Fibroblast of skin of left quadriceps (primary cell): ENCODE measurements at places on chromosomes 2 and 18.

DNA sequence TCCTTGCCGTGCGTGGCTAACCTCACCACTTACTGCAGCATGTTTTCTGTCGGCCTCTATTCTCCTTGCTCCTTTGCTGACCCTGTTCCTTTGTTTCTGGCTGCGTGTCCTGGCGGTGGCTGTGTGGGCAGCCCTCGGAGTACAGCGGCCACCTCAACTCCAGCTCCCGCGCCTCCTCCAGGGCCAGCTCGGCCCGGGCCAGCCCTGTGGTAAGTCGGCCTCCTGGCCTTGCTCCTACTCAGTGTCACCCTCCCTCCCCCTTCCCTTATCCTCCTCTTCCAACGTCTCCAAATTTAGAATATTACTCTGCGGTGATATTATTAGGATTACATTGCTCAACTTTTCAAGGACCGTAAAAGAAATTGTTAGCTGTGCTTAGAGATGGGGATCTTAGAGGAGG is 59.5 kb upstream of the RBM44 start:
- no peak for DNase-seq

- DNase-seq: no peak
These were observed 249.3 kb downstream of the LRATD1 start for GRCh38 chr2:14881651-14882327.

DNA sequence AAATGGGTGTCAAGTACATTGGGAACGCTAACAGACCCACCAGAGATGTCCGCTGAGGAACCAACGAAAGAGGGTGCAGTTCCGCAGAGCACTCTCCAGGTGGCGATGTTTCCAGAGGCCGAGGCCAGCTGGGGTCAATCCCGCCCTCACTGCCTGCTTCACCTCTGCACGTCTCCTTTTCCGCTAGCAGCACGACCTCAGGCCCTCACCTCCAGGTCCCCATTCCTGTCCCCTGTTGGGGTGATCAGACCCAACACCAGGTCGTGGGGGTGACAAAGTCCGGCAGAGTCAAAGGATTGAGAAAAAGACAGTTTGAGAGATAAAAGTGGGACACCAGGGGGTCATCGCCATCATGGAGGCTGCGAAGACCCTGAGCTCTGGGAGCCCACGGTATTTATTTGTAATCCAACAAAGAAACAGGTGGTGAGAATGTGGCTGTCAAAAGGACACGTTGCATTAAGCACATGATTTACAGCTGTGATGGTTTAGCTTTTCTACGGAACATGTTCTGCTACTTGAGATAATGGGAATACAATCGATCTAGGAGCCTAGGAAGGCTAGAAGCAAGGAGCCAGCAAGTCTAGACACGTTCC is 27.3 kb downstream of the ZAP70 start:
- DNase-seq: peak; percentile 3

DNA sequence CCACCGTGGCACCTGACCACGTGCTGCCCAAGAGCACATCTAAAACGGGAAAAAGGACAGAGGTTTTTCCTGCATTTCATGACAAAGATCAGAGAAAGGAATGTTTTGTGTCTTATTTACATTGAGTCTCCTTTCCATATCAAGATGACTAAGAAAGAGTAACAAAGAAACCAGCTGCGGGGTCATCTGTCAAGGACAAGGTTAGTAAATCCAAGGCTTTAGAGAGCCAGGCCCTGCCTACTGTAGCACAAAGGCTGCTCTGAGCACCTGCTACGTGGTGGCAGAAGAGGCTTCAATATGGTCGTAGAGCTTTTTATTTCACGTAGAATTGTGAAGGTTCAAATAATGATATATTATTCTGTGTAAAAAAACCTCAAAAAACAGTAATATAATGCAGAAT is 51.0 kb downstream of the PRELID3A start:
- DNase-seq: no peak

DNA sequence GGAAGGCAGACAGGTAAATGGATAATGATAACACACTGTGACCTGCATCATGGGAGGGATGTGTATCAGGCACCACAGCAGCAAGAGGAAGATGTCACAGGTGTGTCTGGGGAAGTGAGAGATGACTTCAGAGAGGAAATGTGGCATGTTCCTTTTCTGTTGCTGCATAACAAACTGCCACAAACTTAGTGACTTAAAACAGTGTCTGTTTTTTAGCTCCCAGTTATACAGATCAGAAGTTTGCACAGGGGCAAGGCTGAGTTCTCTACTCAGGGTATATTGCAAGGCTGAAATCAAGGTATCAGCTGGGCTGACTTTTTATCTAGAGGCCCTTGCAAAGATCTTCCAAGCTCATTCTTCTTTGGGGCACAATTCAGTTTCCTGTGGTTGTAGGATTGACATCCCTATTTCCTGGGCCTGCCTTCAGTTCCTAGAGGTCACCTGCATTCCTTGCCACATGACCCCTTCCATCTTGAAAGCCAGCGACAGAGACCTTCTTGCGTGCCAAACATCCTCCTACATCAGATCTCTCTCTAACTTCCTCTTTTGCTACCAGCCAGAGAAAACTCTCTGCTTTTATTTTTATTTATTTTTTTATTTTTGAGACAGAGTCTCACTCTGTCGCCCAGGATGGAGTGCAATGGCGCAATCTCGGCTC is 2.1 kb upstream of the MAP3K2 start:
- no peak for DNase-seq

- DNase-seq: no peak
These were observed 89.0 kb upstream of the BOD1L2 start for GRCh38 chr18:57057890-57058289.

GRCh38 chr2:119178776-119179175 is 20.2 kb upstream of the C1QL2 start:
- DNase-seq: no peak

DNA sequence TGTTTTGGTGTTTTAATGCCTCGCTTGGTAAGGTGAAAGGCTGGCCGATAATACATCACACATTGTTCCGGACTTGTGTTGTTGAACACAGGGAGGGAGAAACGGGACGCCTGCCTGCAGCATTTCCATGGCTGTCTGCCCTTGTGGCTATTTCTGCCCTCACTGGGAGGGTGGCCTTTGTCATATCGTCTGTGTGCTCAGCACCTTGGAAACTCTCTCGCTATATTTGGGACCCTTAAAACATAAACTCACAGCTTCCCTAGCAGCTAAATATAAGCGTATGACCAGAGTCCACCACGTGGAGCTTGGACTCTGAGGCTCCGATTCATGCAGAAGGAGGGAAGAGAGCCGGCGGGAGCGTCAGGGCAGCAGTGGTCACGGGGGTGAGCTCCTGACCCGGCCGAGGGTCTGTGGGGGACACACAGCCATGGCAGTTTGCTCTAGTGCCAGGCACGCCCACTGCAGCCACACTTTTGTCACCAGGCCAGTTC is 111.7 kb downstream of the SH3BP4 start:
- DNase-seq: no peak

- no peak for DNase-seq
These were observed 33.4 kb downstream of the ABCG8 start for GRCh38 chr2:43872151-43872550.

DNA sequence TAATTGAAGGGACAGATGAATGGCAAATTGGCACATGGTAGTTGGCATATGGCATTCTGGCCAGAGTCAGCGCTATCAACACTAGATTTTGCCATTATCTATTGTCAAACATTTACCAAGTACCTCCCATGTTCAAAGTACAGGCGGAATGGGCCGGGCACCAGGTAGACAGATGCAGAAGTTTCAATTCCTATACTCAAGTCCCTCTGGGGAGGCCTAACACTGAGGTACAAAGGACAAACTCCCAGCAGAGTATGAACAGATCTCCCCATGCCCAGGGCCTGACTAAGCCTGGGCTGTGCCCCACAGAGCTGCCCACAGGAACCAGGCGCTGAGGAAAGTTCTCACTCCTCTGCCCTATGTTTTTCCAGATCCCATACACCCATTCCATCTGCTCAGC is 257.5 kb upstream of the KLHL29 start:
- no peak for DNase-seq

DNA sequence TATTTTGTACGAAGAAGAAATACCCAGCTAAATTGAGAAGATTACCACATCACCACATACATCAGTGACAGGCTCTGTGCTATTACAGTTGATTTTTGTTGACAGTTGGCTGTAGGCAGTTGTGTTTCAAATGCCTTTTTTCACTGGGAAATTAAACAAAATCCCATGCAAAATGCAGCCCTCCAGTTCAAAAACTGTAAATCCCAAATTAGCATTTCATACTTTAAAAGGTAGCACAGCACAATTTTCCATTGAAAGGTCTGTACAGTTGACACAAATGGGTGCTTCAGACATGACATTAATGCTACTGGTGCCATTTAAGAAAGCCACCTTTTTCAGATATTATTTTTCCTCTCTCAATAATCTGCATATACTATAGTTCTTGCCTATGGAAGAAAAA is 807.2 kb downstream of the BCL11A start:
- DNase-seq: no peak

GRCh38 chr2:186595219-186595618 is 5.4 kb downstream of the ITGAV start:
- no peak for DNase-seq

DNA sequence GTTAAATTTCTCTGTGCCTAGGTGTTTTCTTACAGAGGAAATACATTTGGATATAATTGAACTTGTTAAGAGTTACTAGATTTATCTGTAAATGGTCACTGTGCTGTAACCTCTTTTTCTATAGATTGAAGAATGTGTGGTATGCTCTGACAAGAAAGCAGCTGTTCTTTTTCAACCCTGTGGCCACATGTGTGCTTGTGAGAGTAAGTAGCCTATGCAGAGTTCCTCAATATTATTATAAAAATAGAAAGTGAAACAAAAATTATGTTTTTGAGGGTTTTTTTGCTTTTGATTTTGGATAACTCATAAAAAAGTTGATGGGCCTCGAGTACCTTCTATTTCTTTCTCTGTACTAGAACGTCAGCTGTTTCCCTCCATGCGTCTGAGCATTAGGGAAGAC is 112.4 kb downstream of the MIB1 start:
- DNase-seq: peak; percentile 4

GRCh38 chr18:26549263-26550094 is 1.1 kb upstream of the KCTD1 start:
- no peak for DNase-seq

- no peak for DNase-seq
These were observed 35.5 kb upstream of the PTMA start for GRCh38 chr2:231672617-231673347.

DNA sequence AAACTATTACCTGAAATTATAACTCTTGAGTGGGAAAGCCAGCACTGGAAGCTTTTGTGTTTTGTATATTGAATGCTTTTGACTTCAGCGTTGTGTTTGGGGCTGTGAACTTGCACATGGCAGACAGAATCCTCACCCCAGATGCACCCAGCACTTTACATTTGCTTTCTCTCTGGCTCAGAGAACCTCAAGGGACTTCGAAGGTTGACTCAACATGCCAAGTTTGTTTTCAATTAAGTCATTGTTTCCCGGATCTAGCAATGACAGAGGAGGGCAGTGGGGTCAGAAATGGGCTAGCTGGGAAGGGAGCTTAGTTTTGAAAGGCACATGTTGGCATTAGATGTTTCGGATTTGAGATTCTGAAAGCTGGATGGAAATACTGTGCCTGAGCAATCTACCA is 22.4 kb downstream of the TET3 start:
- no peak for DNase-seq

- DNase-seq: no peak
These were observed 35.6 kb downstream of the COPS8 start for GRCh38 chr2:237121321-237121720.

DNA sequence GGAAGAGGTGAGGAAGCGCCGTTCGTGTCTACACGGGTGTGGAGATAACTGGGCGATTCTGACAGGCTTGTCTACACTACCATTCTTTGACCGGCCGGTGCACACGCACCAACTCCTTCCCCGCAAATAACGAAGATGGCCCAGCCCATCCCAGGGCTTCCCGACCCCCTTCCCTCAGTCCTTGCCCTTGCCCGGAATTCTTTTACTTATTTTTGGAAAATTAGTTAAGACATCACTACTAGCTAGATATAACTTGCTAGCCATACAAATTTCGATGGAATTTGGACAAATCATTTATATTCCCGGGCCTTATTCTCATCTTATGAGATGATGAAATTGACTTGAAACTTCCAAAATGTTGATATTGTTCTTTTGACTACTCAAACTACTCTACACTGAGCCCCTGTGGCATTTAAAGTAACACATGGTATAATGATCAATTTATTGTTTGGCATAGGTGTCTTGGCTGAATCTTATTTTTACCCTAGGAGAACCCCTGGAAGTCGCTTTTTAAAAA is 1.3 kb downstream of the ERICH2 start:
- no peak for DNase-seq

GRCh38 chr2:38405917-38406596 is 29.0 kb upstream of the ATL2 start:
- no peak for DNase-seq

- DNase-seq: no peak
These were observed 38.5 kb downstream of the TSHZ1 start for GRCh38 chr18:75249175-75249518.

GRCh38 chr2:179332903-179333302 is 68.3 kb upstream of the SESTD1 start:
- no peak for DNase-seq

- no peak for DNase-seq
These were observed 84.6 kb downstream of the MYO1B start for GRCh38 chr2:191329841-191330240.

GRCh38 chr2:16251511-16252225 is 311.3 kb downstream of the MYCN start:
- DNase-seq: no peak

GRCh38 chr2:74507926-74508520 is 528 bp upstream of the PCGF1 start:
- peak; percentile 82 for DNase-seq

DNA sequence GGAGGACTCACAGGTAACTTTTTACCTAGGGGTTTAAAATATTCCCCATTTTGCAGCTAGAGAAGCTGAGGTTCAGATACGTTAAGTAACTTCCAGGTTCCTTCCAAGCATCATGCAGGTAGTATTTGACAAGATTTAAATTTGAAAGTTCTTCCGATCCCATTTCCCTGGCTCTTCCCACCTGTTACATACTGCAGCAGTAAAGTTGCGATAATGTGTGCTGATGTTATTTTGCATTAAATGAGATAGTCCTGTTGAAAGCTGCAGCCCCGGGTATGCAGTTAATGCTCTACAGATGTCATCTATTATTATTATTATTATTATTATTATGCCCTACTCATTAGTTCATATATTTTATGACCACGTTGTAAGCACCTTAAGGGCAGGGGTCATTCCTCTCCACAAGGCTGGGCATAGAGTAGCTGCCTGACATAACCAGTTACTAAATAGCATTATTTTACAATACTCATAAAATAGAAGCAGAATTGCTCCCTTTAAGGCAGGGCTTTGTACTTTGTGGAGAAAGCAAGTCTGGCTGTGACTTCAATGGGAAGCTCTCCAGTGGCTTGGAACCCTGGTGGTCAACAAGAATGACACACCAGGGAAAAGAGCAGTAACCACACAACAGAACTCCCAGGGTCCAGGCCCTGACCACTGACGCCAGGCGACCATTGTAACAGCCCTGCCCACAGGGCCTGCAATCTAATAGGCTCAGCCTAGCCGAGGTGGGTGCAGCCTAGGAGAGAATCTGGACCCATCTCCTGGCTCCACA is 112.0 kb upstream of the STPG4 start:
- no peak for DNase-seq

GRCh38 chr2:66849153-66849755 is 414.3 kb downstream of the MEIS1 start:
- no peak for DNase-seq

- no peak for DNase-seq
These were observed 122.8 kb downstream of the MYO5B start for GRCh38 chr18:50072146-50072545.

GRCh38 chr18:49682173-49682802 is 120.4 kb downstream of the LIPG start:
- DNase-seq: no peak
